NCI-H187 treated with DMSO at 0.1 percent for 48 hours (cell line): ENCODE measurements at places on chromosomes 2 and 18.

DNA sequence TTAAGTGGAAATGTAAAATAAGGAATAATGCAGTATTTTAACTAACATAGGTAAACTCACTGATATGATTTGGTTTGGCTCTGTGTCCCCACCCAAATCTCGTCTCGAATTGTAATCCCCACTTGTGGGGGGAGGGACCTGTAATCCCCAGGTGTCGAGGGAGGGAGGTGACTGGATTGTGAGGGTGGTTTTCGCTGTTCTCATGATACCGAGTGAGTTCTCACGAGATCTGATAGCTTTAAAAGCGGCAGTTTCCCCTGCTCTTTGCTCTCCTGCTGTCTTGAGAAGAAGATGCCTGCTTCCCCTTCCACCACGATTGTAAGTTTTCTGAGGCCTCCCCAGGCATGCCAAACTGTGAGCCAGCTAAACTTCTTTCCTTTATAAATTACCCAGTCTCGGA lies 109.4 kb upstream of the LYPD6 start:
- no peak for DNase-seq

DNA sequence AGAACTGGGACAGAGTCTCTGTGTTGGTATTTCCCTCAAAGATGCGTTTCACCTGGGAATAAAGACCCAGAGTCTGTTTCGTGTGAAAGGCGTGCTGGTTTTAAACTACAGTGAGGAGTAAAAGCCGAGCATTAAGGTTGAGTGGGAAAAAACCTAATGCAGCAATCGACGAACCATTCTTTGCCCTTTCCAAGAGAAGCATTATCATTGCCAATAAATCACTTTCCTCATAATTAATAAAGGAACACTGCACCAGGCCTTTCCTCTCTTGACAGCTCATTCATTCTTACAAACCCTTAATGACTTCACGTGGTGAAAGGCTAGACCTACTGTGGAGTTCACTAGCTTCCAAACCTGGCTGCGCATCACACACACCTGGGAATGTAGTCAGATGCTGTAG lies 896 bp upstream of the SLC8A1 start:
- DNase-seq: no peak

DNA sequence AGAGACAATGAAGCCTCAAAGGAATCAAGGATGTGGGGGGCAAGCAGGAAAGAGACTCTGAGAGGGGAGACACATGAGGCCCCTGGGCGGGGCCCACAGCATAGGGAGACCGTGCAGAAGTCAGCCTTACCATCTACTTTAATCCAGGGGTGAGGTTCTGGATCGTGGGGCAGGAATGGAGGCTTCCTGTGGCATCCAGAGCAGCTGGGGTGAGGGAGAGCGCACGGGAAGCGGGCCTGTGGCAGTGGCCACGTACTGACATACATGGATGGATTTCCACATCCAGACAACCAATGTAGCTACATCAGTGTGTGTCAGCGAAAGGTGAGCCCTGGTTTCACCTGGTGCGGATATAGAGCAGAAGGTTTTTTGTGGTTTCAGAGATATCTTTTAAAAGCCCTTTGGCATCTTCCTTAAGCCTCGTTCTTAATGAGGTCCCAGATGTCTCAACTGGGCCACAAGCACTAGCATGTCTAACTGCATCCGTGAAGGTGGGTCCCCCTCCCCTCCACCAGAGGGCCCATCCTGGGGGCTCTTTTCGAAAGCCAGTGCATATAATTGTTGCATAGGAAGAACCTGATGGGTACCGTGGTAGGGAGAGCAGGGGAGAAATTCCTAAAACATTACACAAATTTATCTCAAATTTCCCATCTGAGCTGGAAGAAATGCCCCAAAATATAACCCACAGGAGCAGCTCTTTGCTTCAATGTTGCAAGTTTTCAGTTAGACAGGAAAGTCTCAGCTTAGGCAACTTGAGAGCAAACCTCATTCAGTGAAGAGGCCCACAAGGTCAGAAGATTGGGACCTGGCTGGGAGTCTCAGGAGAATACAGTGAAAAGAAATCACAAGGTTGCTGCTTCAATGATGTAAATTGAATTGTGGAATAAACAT lies 90.9 kb downstream of the SP3 start:
- DNase-seq: no peak

DNA sequence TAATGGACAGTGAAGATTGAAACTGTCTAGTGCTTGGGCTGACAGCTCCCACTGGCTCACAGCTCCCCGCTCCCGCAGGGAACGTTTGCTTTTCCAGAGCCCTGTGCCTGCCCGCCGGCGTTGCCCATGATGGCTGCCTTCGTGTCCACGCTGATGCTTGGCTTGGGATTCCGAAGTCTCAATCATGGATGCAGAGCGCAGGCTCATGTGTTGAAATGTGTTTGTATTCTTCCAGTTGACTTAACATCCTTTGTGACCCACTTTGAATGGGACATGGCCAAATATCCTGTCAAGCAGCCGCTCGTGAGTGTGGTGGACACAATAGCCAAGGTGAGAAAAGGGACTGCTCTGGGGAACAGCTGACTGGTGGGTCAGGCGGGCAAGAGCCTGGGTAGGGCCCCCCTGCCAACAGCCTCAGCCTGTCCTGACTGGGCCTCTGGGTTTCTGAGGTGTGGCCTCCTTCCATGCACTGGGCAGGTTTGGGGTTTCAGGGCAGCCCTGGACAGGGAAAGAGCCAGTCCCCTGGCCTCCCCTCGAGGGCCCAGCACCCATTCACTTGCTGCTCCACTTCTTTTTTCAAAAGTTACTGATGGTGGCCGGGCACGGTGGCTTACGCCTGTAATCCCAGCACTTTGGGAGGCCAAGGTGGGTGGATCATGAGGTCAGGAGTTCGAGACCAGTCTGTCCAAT lies 42.8 kb downstream of the ATP6V1C2 start:
- DNase-seq: no peak

DNA sequence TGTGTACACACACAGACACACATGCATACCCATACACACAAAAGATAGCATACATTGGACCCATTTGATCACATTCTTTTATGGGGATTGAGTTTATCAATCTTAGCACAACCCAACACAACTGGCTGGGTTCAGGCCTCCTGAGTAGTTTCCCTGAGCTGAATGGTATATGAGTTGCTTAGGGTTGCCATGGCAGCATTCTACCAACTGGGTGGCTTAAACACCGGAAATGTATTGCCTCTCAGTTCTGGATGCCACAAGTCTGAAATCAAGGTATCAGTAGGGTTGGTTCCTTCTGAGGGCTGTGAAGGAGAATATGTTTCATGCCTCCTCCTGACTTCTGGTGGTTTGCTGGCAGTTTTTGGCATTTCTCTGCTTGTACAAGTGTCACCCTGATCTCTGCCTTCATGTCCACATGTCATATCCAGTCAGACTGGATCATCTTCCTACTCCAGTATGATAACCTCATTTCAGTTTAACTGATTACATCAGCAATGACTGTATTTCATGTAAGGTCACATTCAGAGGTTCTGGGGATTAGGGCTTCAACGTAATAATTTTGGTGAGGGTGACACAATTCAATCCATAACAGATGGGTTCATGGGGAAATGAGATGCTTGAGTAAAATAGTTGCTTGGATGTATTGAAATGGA lies 212.7 kb downstream of the KCNE4 start:
- DNase-seq: no peak

DNA sequence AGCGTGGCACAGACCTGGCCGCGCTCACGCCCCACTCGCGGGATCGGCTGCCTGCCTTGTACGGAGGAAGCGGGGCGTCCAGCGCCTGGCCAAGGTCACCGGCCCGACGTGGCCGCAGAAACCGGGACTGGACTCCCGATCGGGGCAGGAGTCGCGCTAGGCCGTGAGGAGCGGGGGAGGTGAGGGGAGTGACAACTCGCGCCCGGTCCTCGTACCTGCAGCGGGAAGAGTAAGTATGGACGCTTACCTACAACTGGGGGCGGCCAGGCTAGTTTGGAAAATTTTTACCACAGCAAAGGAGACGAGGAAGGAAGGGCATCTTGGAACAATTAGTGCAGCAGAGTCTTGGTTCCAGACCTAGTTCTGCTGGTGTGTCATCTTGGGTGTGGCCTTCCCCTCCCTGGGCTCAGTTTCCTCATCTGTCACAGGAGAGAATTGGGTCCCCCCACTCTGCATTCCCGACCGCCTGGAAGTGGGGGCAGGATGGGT lies 693 bp downstream of the UBE2F start:
- DNase-seq: no peak

- DNase-seq: no peak
Measured at GRCh38 chr2:210445116-210445707, 31.3 kb downstream of the LANCL1 start.
